AML-193 (cell line): ENCODE measurements at places on chromosomes 13 and 19.

DNA sequence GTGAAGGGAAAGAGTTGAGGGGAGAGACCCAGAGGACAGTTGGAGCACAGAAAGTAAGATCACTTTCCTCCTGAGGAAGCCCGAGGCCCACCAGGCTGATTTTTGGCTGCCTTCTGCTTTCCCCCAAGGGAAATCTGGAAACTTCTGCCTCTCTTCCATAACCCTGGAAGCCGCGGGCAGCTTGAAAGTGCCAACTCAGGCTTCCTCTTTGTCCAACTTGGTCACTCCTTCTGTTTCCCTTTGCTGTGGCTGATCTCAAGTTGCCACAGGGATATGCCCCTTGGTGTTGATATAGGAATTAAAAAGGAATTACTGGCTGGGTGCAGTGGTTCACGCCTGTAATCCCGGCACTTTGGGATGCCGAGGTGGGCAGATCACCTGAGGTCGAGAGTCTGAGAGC, 5.7 kb upstream of the CD70 start:
- no peak for DNase-seq

DNA sequence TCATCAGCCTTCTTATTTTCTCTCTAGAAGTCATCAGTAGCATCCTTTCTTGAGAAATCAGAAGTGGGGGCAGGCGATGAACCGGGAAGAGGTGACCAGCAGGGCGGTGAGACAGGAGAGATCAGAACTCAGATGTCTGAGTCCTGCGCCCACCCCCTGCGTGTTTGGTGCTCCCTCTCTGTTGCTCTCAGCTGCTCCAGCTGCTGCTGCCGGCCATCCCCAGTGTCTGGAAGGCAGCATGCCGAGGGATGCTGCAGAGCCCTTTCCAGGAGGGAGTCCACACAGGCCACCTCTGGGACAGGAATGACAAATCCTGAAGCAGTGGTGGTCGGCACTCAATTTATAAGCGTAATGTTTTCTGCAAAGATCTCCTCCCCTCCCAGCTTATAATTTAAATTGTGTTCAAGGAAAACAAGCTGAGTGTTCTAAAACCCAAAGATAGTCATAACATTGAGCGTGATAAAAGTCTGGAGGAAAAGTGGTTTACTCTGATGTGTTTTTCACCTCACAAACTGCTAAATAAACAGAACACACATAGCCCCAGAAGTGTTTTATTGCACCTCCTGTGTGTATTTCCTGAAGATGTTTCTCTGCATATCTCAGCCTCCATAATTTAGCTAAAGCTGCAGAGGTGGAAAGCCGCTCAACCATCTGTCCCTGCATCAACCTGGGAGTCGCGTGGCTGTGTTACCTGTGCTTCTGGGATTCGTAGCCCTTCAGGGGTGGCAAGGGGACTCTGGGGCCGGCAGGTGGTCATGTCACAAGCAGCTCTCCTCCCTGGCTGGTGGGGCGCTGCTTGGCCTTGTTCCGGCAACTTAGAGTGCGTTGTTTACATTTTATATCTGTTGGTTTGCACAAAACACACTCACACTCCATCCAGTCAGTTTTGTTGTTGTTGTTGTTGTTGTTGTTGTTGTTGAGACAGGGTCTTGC, 191.2 kb downstream of the USP12 start:
- DNase-seq: no peak

GRCh38 chr13:93714171-93714570, 487.6 kb downstream of the GPC6 start:
- no peak for DNase-seq

DNA sequence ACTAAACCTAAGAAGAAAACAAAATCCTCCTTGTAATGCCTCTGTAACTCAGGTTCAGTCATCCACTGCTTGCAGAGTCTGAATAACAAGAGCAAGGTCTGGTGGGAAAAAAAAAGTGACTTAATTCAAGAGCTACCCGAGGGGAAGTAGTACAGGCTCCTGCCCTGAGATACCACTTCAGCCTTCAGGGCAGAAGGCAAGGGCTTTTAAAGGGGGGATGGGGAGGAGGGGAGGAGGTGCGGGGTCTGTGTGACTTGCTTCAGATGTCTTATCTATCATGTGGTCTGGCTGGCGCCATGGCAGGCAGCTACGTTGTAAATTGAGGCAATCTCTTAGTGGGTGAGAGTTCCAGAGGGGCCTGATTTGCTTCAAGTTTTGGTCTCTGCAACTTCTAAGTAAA, 66.7 kb downstream of the LRRC63 start:
- no peak for DNase-seq

DNA sequence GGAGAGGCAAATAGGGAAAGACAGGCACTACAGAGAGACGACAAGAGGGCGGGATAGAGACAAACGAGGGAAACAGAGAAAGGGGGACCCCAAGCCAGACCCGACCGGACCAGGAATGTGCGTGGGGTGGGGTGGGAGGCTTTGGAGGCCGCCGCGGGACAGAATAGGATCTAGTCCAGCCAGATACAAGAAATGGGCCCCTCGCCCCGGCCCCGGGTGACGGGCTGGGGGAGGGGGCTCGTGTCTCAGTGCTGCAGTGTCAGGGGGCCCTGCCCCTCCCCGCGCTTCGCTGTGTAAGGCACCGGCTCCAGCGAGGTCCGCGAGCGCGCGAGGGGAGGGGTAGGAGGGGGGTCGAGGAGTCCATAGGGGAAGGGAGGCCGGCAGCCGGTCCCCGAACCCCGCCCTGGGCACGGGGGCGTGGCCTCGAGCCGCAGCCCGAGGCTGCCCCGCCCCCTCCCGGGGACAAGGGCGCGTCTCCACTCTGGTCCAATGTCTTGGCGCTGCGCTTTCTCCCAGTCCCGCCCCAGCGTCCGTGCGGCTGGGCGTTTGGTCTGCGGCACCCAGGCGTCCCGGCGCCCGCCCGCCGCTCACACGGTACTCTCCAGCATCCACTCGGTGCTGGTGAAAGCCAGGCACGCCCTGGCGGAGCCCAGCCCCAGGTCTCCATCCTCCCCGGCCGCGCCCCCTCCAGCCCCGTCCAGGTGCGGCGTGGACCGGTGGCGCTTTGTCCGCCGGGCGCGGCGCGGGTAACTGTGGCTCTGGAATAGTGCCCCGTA, 11.0 kb downstream of the IFNL1 start:
- DNase-seq: no peak

- no peak for DNase-seq
Measured at GRCh38 chr19:44202470-44202869, 9.9 kb upstream of the ZNF227 start.

- peak; percentile 87 for DNase-seq
Measured at GRCh38 chr13:30865123-30866049, 40.7 kb upstream of the MEDAG start.

DNA sequence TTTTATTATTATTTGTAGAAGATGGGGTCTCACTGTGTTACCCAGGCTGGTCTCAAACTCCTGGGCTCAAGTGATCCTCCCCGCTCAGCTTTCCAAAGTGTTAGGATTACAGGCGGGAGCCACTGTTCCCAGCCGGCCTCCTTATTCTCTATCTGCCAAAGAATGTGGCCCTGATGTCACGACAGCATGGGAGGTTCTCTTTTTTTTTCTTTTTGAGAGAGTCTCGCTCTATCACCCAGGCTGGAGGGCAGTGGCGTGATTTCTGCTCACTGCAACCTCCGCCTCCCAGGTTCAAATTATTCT, 23.5 kb downstream of the CARM1 start:
- DNase-seq: no peak

- no peak for DNase-seq
Measured at GRCh38 chr13:35648201-35648600, 171.7 kb upstream of the MAB21L1 start.

- peak; percentile 36 for DNase-seq
Measured at GRCh38 chr19:57559008-57559403, 657 bp downstream of the ZNF550 start.

DNA sequence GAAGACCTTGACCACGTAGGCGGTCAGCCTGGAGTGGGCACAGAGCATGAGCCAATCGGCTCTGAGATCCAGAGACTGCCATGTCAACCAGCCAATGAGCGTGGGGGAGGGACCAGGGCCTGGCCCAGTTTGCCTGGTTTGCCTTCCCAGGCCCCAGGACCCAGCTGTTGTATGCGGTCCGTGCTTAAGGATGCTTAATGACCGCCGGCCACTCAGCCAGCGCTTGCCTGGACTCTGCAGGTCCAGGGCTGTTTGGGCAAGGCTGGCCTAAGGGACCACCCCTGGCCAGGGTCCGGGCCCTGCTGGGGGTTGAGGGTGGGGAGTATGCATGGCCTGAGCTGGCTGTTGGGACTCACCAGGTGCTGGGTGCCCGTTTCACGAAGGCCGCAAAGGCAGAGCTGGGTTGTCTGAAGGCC, 23.1 kb upstream of the TNFSF14 start:
- DNase-seq: no peak

GRCh38 chr19:18865973-18866799, 29.8 kb downstream of the CERS1 start:
- peak; percentile 9 for DNase-seq

DNA sequence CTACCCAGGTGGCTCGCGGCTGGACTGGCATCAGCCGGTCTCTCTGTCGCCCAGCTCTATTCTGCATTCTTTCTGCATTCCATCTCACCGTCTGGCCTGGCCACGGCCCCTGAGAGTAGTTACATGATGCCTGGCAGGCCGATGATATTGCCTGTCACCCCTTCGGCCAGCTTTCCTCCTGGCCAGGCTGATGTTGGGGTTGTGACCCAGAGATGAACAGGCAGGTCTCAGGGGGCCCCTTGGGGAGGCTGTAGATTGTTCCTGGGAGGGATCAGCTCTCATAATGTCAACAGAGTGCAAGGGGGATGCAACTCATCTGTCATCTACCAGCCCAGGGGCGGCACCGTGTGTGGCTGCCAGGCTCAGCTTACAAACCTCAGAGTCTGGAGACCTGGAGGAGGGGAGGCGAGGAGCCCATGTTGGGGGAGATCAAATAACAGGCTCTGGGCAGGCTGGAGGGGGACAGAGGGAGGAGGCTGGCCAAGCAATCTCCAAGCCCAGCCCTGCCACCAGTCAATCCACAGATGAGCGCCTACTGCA, 13.6 kb upstream of the FBXO17 start:
- no peak for DNase-seq

GRCh38 chr19:6070720-6071485, 39.4 kb downstream of the RFX2 start:
- no peak for DNase-seq

DNA sequence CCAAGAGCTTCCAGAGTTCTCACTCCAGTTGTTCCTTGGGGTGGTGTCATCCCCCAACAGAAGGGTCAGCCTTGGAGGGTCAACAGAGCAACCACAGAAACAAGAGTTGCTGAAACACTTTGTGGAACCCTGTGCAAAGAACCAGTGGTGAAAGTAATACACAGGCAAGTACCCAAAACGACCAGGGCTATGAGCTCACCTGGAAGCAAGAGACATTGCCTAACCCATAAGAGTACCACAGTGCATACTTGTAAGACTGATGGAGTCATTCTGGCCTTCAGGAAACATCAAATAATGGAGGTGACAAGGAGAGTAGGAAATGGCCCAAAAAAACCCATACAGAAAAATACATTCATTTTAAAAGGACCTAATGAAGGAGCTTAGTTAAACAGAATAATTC, 184.3 kb upstream of the TSC22D1 start:
- no peak for DNase-seq

DNA sequence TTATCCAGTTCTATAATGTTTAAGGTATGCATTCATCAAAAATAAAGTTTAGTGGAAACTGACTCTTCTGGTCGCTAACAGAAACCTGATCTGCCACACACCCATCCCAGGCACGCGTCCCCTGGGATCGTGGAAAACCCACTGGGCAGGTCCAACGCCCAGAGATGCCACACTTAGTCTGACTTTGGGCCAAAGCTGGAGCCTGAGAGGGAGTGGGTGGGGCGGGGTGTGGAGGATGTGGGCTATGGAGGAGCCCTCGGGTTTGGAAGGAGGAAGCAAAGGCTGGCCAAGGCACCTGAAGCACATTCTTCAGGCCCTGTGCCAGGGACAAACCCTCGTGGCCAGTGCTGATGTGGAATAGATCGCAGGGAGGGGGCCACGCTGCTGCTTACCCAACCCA, 2.5 kb downstream of the IGFL1 start:
- no peak for DNase-seq

DNA sequence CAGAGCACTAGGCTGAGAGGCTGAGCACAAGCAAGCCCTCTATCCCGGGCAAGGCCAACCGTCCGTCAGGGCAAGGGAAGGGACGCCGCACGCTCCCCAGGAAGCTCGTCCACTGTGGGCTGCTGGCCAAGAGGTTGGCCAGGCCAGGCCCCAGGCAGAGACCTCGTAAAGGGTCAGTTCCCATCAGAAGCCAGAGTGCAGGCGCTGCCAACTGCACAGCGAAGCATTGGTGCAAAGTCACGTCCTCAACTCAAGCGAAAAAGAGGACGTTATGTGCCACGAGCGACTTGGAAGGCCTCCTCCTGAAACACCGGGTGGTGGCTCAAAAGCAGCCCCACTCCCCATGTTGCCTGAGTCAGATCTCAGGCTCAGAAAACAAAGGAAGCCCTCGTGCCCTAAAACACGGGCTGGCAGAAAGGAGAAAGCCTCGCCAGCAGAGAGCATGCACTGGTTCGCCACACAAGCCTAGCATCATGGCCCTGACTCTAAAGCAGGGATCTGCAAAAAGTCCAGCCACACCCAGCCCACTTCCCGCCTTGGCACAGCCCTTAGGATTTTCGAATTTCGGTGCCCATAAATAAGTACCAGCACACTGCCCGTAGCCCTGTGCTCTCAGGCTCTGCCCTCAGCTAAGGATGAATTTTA, 4.7 kb downstream of the AKAP8 start:
- DNase-seq: no peak

- DNase-seq: no peak
Measured at GRCh38 chr13:37127691-37128241, 22.3 kb upstream of the CSNK1A1L start.
